ENCODE measurements at places on chromosomes 3 and 15.
A peak's percentile ranks its signal among the peaks of the same experiment; 100 is the strongest.

DNA sequence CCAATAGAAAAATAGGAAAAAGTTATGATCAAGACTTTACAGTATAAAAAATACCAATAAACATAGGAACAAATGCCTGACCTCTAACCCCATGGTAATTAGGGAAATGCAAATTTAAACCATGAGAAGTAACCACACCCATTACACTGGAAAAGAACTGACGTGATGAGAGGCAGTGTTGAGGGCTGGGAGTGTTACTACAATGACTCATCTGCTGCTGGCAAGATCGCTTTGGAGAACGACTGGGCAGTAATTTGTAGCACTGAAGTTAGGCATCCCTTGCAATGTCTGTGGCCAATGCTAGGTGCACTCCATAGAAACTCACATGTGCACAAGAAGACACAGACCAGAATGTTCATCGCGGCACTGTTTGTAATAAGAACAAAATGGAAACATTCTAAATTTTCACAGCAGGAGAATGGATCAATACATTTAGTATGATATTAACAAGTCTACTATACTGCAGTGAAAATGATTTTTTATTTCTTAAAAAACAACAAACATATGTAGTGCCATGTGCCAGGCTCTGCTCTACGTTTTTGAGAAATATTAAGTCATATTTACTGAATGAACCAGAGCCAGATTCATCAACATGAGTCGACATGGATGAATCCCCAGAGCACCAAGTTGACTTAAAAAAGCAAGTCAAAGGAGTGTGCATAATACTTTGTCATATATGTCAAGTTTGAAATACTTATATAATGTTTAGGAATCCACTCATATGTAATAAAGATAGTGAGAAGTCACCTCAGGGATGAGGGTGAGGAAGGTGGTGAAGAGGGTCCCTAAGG, 37.6 kb upstream of the EPHB3 start:
- DNase-seq, result peak; percentile 47

DNA sequence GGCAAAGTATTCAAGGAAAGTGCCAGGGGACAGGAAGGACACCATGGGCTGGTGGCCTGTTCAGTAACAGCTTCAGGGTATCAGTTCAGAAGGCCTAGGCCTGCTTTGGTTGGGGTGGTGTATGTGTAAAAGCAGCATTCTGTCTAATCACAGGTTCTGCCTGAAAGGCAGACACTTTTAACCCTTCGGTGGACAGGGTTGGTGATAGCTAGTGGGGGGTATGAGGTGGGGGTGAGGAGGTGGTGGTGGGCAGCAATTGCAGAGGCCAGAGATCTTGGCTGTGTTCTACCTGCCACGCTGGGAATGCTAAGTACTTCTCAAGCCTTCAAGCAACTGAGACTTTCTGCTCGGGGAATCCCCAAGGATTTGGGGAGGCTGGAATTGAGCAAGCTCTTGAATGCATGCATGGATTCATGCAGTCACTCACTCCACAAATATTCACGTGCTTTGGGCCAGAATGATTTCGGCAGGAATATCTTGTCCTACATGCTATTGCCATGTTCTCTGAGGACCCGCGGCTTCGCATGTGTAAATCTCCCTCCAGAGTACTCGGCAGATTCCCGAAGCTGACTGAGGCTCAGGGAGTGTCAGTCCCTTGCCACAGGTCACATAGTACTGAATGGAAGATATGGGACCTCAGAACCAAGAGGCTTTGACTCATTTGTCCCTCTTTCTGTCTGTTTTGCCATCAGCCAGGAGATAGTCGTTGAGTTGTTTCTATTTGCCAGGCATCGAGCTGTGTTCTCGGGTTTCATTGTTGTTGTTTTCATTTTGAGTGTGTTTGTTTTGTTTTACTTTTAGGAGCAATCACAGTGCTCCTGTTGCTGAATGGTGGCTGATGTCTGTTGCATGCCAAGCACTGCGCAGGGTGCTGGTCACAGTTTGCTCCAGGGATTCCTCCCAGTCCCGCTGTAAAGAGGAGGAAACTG, 65.5 kb downstream of the SMAD3 start:
- no peak for DNase-seq

- DNase-seq, result no peak
Observed at GRCh38 chr3:72663429-72663828, 184.8 kb downstream of the SHQ1 start.

DNA sequence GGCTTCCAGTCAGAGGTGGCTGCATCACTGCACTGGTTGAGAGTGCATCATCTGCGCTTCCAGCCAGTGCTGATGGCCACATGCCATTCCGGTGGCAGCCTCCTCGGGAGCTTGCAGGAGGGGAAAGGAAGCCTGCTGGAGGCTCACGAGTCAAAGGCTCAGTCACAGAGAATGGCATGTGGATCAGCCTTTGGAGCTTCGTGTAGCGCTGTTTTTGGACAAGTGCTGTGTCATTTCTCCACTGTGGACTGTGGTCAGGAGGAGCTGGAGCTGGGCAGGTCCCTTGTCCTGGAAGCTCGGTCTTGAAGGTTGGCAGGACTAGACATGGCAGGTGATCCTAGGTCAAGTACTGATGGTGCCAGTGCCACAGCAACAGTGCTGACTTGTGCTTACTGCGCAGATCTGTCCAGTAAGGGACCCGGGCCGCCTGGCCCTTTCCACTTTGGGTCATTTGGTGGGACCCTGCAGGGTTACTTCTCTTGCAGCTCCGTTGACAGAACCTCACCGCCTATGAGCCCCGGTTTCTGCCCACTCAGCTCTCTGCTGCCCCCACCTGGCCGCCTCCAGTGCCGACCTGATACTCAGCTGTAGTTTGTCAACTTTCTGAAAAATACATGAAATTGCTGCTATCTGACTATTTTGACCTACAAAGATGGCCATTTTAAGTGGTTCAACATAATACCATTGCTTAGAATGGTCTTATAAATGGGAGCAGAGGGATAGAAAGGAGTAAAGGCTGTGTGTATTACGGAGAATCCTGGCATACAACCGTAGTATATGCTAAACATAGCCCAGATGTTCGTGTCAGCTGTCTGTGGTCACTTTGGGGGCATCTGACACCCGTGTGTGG, 27.6 kb upstream of the TRPM1 start:
- peak; percentile 88 for DNase-seq

DNA sequence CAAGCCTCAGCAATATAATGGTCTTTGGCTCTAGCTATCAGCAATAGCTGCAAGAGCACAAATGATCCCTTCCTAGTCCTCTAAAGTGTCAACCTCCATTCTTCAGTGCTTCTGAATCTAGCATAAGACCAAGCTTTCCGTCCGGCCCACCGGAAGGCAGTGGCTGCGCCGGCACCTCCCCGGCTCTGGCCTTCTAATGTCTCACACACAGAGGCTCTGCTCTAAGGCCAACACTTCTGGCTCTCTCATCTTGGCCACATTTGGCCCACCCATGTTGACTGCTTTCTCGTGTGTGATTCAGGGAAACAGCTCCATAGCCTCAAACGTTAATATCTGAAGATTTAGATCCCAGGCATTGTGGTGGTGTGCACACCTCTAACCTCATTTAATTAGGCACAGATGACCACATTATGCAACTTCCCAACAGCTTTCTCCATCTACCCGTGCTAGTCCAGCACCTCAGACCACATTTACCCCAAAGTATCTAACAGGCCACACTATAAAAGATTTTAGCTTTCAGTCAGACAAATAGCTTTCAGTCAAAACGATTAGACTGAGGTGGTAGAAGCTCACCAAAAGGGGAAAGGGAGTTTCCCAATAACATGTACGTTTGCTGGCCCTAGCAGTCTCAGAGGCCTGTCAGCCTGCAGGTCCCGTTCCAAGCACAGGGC, 19.3 kb downstream of the SLC51A start:
- DNase-seq, result no peak

Data from activated CD4-positive, alpha-beta T cell treated with anti-CD3 and anti-CD28 coated beads for 48 hours (primary cell).